ENCODE measurements at places on chromosomes 6 and 20. TPM values are rescaled to one million over a fixed set of nuclear protein-coding genes. Genes with fewer than 3 reads are reported as not detected.

MAP1LC3A gene
- 57.6 TPM for total RNA-seq

ZC2HC1B gene
- total RNA-seq = not detected

IMPG1 gene
- total RNA-seq = not detected

CNR1 gene
- 344 TPM for total RNA-seq

OR2H2 gene
- total RNA-seq = not detected

NQO2 gene
- total RNA-seq = 12.5 TPM

RFX6 gene
- not detected for total RNA-seq

RREB1 gene
- 2.2 TPM for total RNA-seq

SLC2A4RG gene
- total RNA-seq = 3.4 TPM

PACSIN1 gene
- total RNA-seq = 4.1 TPM

ZNF831 gene
- not detected for total RNA-seq

LTV1 gene
- total RNA-seq = 14.1 TPM

STMN3 gene
- 107 TPM for total RNA-seq

RSPO3 gene
- 23.5 TPM for total RNA-seq

ITPA gene
- 31.0 TPM for total RNA-seq

GPR63 gene
- 22.8 TPM for total RNA-seq

IER3 gene
- total RNA-seq = 1.6 TPM

LGSN gene
- total RNA-seq = 0.63 TPM

MACROD2 gene
- total RNA-seq = 126 TPM

ASIP gene
- not detected for total RNA-seq

HTR1E gene
- total RNA-seq = 0.63 TPM

PRKN gene
- 13.8 TPM for total RNA-seq

HRH3 gene
- total RNA-seq = 0.31 TPM

ADTRP gene
- total RNA-seq = 3.1 TPM

NOX3 gene
- total RNA-seq = not detected

CRISP3 gene
- total RNA-seq = not detected

TMX4 gene
- 30.4 TPM for total RNA-seq

CENPB gene
- total RNA-seq = 50.7 TPM

TXNDC5 gene
- 31.9 TPM for total RNA-seq

OTOR gene
- total RNA-seq = 1.9 TPM

RUNX2 gene
- total RNA-seq = 0.31 TPM

SYCP2 gene
- total RNA-seq = 5.3 TPM

SHLD1 gene
- total RNA-seq = 5.3 TPM

OR2B2 gene
- total RNA-seq = not detected

HDGFL1 gene
- total RNA-seq = not detected

ANKRD66 gene
- 0.31 TPM for total RNA-seq

SLC22A7 gene
- total RNA-seq = 1.9 TPM

AIF1 gene
- 3.4 TPM for total RNA-seq

POU5F1 gene
- not detected for total RNA-seq

EYA4 gene
- 0.94 TPM for total RNA-seq

LAMP5 gene
- total RNA-seq = 4.1 TPM

KIF25 gene
- not detected for total RNA-seq

NNAT gene
- 333 TPM for total RNA-seq

OXT gene
- not detected for total RNA-seq

BEND3 gene
- total RNA-seq = 13.1 TPM

HLA-DPA1 gene
- total RNA-seq = 0.94 TPM

OOEP gene
- total RNA-seq = not detected

All from parietal lobe (tissue), 2 donors.